ENCODE measurements at places on chromosomes 1 and 21. TPM values are rescaled to one million over a fixed set of nuclear protein-coding genes. Genes with fewer than 3 reads are reported as not detected.

KCNN3 gene
- not detected for total RNA-seq

TMEM240 gene
- total RNA-seq, result 4.9 TPM

ALPL gene
- 1.5 TPM for total RNA-seq

OPTC gene
- total RNA-seq, result not detected

KIF14 gene
- 4.0 TPM for total RNA-seq

TSPAN2 gene
- 0.66 TPM for total RNA-seq

ADGRL4 gene
- 5.0 TPM for total RNA-seq

RAB3GAP2 gene
- total RNA-seq, result 36.5 TPM

FCRL4 gene
- not detected for total RNA-seq

FAM151A gene
- total RNA-seq, result not detected

DNA sequence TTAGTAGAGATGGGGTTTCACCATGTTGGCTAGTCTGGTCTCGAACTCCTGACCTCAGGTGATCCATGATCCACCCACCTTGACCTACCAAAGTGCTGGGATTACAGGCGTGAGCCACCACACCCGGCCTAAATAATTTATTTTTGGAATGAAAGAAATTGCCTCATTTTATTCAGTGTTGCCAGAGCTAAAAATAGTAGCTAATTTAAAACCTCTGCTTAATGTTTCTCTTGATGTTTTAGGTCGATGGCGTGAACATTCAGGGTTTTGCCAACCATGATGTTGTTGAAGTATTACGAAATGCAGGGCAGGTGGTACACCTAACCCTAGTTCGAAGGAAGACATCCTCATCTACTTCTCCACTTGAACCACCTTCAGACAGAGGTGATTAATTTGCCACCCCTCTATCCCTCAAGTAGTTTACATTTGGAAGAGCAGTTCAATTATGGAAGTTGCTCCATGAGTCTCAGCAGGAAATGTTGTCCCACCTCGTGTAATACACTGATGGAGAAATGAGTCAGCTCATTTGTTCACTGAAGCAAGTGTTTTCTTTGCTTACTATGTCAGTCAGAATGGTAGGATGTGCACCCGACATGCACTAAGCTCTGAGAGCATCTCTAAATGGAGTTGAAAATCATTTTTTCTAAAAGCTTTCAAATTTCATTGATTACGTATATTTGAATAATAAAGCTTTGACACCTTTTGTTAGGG lies 54.9 kb downstream of the PATJ start:
- DNase-seq, result no peak

DNA sequence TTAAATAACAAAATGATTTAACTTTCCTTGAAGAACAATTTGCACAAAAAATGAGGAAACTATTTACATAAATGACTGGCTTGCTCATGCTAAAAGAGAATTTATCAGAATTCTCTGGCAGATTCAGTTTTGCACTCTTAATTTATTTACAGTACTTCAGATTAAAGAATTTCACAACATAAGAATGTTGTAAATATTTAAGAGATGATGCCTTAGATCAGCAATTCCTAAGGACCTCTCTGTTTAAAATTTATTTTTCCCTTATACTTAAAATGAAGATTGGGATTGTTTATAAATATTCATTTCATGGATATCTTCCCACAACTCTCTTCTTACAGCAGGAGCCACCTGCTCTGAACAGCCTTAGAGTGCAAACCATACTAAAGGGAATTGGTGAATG lies 120.8 kb downstream of the OLFM3 start:
- no peak for DNase-seq

- no peak for DNase-seq
These were observed 27.5 kb upstream of the SLC30A1 start for GRCh38 chr1:211606332-211606913.

- DNase-seq, result no peak
These were observed 45.5 kb downstream of the IER5 start for GRCh38 chr1:181133969-181134418.

DNA sequence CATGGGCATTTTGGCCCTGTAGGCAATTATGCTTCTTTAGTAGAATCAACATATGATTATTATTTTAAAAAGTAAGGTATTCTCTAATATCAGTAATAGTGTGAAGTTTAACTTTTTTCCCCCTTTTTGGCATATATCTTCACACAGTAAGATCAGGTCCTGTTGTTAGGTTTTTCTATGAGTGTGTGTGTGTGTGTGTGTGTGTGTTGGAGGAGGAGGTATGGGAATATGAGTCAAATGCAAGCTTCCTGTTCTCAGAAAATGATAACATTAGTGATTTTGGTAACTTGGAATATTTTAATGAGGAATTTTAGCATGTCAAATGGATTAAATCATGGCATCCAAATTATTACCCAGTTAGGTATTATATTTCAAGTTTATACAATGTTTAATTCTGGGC lies 65.8 kb upstream of the BCL10 start:
- peak; percentile 27 for DNase-seq

DNA sequence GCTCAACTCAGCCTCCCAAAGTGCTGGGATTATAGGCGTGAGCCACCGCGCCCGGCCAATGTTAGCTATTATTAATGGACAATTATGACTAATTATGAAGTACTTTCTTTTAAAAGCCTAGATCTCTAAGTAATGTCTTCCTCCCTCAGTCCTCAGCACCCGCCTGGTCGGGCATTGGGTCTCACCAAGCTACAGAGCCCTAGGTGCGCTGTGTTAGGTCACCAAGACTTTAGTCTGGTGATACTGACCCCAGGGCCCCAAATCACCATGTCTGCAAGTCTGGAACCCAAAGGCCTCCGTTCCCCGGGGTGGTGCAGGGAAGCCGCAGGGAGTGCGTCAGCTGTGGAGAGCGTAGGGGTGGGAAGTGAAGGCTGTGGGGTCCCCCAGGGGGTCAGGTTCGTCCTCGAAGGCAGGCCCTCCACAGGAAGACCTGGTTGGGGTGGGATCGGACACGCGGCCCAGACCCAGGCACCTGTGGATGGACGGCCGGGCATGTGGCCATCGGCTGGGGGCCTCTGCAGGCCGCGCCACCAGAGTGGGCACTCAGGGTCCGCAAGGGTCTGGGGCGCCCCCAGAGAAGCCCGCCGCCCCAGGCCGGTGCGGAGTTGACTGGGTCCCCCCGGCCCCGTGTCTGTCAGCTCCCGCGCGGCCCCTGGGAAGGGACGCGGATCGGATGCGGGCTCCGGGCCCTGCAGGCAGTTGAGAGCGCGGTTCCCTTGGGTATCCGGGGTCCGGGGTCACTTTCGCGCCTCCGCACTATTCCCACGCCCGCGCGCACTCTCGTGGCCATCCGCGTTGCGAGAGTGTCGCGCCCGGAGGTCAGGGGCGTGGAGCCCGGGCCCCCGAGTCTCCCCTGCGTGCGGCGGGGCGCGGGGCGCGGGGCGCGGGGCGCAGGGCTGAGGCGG lies 710 bp upstream of the PDXK start:
- DNase-seq, result no peak

DNA sequence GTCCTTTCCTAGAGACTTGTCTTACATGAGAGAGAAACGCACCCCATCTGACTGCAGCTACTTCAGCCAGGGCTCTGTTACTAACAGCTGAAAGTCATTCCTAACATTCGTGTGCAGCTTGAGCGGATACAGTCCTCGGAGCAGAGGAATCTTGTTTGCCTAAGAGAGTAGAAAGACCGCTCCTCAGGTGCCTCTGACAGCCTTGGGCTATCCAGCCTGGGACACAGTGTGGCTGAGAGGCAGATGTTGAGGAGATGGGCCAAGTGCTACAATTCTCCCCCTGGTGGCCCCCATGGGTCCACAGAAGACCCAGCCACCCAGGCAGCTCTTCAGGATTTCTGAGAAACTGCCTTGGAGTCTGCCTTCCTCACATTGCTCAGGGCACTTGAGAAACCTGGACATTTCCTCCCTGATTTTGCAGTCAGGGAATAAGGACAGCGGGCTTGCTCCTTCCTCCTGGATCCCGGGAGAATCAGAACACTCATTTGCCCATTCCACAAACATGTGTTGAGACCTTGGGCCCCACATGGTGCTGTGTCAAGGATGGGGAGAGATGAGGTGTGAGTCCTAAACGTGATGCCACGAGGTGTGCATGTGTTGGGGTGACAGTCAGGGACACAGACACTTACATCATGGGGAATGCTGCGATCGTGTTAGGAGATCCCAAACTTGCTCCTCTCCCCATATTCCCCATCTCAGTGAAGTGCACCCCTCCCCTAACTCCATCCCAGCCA lies 13.1 kb downstream of the TRIM62 start:
- no peak for DNase-seq

DNA sequence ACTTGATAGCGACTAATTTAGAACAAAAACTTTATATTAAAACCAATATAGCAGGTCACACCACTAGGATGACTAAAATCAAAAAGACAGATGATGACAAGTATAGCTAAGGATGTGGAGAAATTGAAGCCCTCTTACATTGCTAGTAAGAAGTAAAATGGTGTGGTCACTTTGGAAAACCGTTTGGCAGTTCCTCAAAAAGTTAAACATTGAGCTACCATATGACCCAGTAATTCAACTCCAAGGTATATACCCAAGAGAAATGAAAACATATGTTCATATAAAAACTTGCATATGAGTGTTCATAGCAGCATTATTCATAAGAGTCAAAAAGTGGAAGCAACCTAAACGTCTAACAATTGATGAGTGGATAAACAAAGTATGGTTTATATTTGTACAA lies 13.0 kb upstream of the SERINC2 start:
- DNase-seq, result no peak

GRCh38 chr1:10936998-10937901 lies 75.2 kb upstream of the TARDBP start:
- DNase-seq, result no peak

DNA sequence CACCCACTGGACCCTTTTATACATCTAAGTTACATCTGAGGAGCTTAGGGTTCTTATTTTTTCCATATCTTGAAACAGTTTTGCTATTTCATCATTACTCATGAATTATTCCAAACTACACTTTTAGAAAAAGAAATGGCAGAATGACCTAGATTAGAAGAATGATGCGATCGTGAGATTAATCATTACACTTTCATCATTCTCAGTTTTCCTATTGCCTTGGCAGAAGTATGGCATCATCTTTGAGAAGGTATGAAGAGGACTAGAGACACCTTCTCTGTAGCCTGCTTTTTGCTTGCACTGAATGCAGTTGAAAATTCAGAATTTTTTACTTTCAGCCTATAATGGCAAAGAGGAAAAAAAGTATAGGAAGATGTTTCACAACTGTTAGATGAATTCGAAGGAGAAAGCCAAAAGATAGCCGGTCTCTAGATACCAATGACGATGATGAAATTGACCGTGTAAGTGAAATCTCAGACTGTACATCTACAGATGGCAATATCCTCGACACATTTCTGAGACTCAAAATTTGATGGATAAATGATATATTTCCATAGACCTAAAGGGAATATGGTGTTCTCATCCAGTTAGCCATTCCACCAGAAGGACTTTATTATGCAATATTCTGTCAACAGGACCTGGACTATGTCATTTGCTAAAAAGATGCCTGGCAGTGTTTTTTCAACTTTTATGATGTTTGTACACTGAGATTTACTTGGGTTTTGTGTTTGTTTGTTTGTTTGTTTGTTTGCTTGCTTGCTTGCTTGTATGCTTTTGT lies 191.8 kb downstream of the TOMM20 start:
- DNase-seq, result no peak

DNA sequence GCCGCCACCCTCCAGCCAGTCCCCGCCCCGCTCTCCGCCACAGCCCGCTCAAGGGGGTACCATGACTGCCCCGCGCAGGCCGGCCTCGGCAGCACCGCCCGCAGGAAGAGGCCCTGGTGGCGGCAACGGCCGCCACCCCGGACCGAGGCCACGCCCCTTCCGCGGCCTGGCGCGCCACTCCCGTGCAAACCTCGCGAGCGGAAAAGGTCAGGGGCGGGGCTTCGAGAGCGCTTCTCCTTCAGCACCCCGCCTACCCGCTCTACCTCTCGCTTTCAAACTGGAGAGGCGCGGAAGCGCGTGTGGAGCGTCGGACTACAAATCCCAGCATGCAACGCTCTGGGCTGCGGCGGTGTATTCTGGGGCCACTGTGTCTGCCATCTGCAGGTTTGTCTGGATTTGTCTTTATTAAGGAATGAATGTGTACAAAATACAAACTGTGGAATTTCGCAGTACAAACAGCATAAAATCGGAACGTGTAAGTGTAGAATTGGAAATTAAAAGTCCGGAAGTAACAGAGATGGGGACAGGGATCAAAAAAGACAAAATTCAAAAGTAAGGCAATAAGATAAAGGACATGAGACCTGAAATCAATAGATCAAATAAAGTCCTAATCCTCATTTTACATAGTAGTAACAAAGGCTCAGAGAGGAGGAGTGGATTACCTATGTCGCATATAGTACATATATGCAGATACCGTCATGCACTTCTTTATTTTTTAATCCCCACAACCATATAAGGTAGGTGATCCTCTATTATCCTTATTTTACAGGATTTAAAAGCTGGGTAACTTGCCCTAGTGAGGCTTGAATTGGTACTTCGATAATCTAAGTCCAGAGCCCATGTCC lies 464 bp upstream of the ADSS2 start:
- peak; percentile 97 for DNase-seq

DNA sequence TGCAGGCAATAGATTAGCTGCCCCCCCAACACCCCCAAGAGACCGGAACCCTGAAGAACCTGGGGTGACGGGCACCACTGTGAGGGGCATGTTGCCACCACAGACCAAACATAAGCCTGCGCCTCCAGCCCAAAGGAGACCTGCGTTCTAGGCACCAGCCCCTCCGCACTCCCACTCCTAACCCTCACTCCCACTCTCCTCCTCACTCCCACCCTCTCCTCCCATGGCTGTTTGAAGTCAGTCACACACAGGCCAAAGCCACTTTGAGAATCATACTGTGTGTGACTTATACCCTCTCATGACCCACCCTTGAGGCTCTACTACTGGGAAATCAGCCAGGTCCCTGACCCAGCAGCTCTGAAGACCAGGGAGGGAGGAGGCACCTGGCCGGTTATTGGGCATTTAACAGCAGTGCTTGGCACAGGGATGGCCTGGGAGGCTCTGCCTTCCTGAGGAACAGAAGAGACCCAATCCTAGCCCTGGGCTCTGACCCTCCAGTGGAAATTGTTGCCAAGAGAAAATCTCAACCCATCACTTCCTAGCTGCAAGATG lies 43.5 kb downstream of the FBXO2 start:
- DNase-seq, result no peak

- DNase-seq, result no peak
These were observed 137.2 kb downstream of the DMRTA2 start for GRCh38 chr1:50285994-50286393.

GRCh38 chr1:22848405-22848804 lies 124.3 kb downstream of the LACTBL1 start:
- no peak for DNase-seq

DNA sequence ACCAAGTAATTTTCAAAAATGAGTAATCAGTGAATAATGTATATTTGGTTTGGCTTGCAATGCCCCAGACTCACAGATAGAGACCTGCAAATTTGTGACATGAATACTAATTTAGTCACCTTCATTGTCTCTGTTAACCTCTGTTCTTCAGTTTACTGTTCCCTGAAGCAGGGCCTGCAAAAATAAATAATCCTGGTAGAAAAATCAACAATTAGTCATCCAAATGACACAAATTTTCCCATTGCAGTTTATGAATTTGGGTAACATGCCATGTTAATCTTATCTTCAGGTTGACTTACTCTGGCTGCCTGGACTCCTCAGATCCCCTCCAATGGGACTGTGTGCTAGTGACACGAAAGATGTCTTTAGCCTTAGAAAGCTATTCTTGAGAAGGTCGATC lies 289.5 kb downstream of the PAPPA2 start:
- no peak for DNase-seq

Data from fibroblast of lung (primary cell).